ENCODE measurements at places on chromosomes 6 and 20.

- no peak for DNase-seq
Measured at GRCh38 chr6:168902075-168902474, 351.6 kb downstream of the THBS2 start.

GRCh38 chr6:147769496-147770087 lies 261.1 kb downstream of the SAMD5 start:
- DNase-seq: no peak

GRCh38 chr6:164109770-164110140 lies 695.2 kb downstream of the QKI start:
- DNase-seq: no peak

DNA sequence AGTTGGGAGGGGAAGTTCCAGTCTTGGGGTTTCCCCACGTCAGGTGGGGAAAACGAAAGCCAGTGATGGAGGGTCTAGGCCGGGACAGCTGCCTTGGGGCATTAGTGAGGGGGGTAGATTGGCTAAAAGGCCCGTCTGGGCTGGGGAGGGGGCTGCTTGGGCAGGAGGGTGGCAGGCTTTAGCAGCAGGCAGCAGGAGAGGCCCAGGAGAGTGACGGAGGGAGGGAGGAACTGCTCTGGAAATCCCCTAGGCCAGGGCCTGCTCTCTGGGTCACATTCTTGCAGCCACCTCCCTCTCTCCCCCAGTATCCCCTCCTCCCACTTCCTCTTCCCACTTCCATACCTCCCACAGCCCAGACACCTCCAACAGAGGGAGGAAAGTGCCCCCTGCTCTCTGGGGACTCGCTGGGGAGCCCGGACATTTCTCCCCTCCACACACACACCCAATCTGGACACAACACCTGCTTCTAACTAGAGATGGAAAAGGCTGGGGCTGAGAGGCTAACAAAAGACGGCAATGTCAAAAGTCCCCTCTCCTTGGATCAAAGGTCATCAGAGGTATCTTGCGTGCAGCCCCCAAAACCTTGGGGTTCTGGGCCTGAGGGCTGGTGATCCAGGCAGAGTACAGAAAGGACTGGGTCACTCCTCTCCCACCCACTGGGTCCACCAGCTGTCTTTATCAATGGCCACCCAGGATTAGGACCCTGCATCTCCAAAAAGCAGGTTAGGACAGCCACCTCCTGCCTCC lies 1.8 kb downstream of the NFKBIE start:
- DNase-seq: no peak

- no peak for DNase-seq
Measured at GRCh38 chr6:126723541-126724170, 383.7 kb downstream of the CENPW start.

DNA sequence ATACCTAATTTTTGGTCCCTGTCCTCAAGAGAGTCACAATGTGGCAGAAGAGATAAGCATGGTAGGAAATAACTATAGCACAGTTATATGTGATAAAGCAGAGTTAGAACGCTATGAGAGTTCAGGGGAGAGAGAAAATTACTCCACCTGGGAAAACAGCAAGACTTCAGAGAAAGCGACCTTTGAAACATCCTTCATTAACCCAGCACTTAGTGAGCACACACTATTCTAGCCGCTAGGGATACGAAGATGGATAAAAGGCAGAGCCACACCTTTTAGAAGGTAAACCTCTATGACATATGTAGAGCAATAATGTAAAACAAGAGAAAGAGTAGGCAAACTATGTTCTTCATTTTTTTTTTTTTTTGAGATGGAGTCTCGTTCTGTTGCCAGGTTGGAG lies 264.3 kb downstream of the PTPRK start:
- no peak for DNase-seq

DNA sequence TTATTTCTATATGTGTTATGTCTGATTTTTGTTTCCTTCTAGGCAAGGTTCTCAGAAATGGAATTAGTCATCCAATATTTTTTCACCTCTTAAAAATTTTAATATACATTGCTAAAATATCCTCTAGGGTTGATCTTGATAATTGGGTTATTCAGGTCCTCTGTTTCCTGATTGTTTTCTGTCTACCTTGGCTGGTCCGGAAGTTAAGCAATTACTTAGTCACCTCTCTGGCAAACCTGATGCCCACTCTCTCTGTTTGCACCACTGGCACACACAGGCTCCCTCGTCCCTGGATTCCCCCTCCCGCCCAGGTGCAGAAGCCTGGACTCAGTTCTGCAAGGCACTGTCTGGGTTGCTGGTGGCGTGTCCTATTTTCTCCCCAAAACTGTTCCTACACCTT lies 27.7 kb downstream of the CST9L start:
- no peak for DNase-seq

DNA sequence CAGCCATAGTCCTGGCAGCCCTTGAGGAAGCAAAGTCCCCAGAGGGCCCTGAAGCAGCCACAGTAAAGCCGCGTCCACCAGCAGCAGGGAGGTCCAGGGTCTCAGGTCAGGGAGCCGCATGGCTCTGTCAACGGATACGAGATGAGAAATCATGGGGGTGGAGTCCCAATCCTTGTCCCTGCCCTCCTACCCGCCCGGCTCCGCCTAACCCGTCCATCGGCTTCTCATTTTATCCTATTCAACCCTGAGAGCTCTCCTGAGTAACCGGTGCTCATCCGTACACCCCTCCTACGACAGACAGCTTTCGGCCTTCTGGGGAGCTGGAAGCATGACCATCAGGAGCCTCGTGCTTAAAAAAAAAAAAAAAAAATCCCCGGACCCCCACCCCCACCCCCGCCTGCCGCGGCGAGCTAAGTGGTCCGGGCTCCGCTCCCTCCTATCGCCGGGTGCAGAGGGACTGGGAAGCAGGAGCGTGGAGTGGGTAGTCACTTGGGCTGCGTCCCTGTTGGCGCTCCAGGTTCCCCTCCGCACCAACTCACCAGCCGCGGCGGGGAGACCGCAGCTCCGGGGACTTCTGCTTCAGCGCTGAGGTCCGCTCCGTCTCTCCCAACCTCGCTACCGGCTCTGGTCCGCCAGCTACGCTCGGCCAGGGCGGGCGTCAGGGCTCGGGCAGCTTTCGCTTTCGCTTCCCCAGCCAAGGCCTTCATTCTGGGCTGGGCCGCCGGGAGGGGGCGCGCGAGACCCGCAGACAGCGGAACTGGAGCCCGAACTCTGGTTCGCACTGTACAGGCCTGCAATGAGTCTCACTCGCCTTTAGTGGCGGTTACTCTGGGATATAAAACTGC lies at the start of gene TAP2:
TSS of gene TAP2 (minus strand) at position 626 of the 845 bp plus-strand sequence. CDS start at position 120, 506 bp downstream.
- peak; percentile 99 for DNase-seq

DNA sequence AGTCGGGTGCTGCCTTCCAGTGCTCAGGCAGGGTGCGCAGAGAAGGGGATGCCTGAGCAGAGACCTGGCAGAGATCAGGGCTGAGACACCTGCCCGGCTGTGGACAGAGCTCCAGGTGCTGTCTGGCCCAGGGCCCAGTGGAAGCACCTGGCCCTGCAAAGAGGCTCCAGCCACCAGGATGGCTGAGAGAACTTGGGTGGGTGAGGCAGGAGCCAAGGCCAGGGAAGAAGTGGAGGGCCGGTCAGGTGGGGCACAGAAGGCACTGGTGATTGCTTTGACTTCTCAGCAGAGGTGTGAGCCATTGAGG lies 31.2 kb downstream of the PNLDC1 start:
- DNase-seq: no peak

DNA sequence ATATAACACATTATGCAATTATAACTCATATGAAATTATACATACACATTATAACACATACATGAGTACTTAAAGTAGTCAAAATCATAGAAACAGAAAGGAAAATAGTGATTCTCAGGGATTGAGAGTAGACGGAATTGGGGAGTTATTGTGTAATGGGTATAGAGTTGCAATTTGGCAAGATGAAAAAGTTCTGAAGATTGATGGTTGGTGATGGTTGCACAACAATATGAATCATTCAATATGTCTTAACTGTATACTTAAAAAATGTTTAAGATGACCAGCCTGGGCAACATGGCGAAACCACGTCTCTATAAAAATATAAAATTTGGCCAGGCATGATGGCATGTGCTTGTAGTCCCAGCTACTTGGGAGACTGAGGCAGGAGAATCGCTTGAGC lies 372.7 kb downstream of the CDKAL1 start:
- DNase-seq: no peak

GRCh38 chr6:30463242-30463641 lies 26.1 kb upstream of the HLA-E start:
- DNase-seq: no peak

- no peak for DNase-seq
Measured at GRCh38 chr6:16450821-16451220, 212.4 kb downstream of the GMPR start.

DNA sequence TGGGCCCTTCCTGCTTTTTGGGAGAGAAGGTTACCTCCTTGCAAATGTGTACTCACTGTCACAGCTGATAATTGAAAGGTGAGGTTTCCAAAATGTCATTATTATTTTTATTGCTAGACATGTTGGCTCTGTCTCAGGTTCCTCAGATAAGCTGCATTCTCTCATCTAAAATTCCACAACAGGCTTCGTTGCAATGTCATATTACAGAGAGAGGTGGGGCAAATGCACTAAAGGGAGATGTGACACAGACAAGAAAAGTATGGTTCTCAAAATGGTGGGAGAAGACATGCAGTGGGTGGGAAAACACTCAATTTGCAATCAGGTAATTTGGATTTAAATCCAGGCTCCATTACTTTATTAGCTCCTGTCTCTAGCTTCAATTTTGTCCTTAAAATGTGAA lies 256.4 kb upstream of the POU3F2 start:
- DNase-seq: no peak

- no peak for DNase-seq
Measured at GRCh38 chr6:121105461-121105860, 228.8 kb downstream of the TBC1D32 start.

DNA sequence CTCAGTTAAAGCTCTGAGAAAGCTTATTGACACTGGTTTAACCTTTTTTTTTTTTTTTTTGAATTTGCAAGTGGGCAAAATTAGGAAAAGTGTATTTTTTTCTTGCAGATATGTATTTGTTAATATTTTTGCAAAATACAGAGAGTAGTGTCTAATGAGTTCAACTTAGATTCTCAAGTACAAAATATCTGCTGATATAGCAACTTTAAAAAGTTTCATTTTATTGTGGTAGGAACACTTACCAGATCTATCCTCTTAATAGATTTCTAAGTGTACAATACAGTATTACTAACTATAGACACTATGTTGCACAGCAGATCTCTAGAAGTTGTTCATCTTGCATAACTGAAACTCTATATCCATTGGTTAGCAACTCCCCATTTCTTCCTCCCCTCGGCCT lies 30.9 kb upstream of the HDDC2 start:
- no peak for DNase-seq

GRCh38 chr6:45630801-45631200 lies 253.1 kb upstream of the SUPT3H start:
- no peak for DNase-seq

GRCh38 chr20:41418739-41419293 lies 52.2 kb upstream of the EMILIN3 start:
- no peak for DNase-seq

GRCh38 chr6:88804701-88805100 lies 158.7 kb downstream of the RNGTT start:
- no peak for DNase-seq

DNA sequence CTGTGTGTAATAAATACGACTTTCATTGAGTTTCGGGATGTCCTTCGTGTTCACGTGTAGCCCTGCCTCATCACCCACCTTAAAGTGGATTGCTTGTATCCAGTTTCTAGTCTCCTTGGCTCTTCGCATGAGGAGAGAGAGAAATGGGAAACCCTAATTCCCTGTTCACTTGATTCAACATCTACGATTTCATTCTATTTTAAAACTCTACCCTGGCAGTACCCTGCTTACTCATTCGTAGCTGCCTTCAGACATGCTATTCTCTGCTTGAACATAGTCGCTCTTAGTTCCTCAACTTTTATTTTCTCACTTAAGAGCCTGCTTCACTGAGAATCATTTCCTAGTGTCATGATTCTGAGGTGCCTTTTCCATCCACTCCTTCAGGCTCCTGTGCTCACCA lies 163.6 kb downstream of the EYA4 start:
- DNase-seq: no peak

All from stimulated activated CD4-positive, alpha-beta T cell treated with anti-CD3 and anti-CD28 coated beads, Interleukin-1b, Interleukin-23, amount 100 ng/mL, for 1 hour (primary cell).